ENCODE measurements at places on chromosomes 13 and 19. TPM values are rescaled to one million over a fixed set of nuclear protein-coding genes. Genes with fewer than 3 reads are reported as not detected.

The OR7G1 gene
- polyA plus RNA-seq = not detected

GRCh38 chr13:44912278-44913016, 76.8 kb downstream of the NUFIP1 start:
- no peak for DNase-seq

DNA sequence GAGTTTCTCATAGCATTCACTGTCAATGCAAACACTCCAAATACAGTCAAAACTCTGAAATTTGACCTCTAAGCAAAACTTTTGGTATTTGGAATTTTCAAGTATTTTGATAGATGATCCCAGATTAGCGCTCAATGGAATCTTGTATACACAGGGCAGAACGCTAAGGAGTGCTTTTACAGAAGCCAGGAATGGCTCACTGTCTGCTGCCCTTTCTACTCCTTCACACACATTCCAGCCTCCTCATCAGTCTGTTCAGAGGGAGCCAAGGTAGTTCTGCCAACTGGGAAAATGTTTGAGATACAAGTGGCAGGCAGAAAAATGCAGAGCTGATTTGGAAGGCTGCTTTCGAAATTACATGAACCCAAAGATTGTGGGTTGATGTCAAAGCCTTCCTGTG, 4.4 kb upstream of the STARD13 start:
- DNase-seq = no peak

DNA sequence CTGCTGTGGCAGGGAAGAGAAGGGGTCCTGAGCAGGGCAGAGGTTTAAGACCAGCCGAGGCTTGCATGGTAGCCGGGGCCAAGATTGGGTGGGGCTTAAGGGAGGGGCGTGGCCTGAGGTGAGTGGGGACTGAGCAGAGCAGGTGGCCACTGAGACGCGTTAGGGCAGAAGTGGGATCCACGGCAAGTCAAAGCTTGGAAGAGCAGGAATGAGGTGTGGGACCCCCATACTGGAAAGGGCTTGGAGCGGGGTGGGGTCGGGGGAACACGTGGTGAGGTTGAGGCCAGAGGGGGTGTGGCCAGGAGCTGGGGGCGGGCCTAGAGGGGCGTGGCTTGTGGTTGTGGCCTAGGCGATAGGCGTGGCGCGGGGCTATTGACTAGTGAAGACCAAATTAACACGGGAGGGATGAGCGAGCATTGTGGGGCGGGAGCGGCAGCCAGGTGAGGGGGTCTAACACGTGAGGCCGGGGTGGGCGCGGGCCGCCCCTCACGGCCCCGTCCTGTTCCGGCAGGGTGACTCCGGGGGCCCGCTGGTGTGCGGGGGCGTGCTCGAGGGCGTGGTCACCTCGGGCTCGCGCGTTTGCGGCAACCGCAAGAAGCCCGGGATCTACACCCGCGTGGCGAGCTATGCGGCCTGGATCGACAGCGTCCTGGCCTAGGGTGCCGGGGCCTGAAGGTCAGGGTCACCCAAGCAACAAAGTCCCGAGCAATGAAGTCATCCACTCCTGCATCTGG, 3.3 kb downstream of the CFD start:
- DNase-seq = no peak

DNA sequence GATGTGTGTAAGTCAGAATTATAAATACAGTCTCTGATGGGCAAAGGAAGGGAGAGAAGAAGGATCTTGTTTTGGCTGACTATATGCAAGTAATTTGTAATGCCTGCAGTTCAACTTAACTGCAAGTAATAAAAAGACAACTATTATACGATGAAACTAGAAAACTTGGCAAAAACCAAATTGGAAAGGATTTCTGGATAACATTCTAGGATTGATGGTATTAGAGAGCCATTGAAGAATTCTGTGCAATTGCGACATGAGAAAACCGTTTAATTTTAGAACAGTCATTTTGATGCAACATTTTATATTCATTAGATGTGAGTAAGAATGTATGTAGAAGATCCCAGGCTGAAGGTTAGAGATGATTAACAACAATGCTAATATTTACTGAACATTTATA, 1334.1 kb downstream of the EFNB2 start:
- no peak for DNase-seq

The CD70 gene
- not detected for polyA plus RNA-seq

DNA sequence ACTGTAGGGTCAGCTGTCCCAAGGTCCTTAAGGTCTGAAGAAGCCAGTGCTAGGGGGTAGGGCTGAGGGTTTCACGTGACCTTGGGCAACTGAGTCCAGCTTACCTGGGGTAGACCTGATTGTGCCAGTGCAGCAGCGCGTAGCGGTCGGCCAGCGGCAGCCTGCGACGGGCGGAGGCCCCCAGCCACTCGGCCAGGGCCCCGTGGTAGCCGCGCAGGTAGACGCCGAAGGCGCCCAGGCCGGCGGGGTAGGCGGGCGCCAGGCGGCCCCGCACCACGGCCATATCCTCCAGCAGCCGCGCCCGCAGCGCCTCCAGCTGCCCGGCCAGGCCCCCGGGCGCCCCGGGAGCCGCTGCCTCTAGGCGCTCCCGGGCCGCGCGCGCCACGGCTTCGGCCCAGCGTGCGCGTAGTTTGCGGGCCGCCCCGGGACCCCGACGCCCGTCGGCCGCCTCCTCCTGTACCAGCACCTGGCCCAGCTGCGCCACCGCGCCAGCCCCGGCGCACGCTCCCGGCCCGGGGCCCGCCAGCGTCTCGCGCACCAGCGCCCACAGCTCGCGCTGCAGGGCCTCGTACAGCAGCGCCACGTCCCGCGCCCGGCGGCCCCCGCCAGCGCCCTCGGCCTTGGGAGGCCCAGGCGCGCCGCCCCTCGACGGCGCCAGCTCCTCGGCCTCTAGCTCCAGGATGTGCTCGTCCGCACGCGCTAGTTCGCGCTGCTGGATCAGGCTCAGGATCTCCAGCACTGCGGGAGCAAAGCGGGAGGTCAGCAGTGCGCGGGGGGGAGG, 10.9 kb downstream of the EXOC3L2 start:
- no peak for DNase-seq

DNA sequence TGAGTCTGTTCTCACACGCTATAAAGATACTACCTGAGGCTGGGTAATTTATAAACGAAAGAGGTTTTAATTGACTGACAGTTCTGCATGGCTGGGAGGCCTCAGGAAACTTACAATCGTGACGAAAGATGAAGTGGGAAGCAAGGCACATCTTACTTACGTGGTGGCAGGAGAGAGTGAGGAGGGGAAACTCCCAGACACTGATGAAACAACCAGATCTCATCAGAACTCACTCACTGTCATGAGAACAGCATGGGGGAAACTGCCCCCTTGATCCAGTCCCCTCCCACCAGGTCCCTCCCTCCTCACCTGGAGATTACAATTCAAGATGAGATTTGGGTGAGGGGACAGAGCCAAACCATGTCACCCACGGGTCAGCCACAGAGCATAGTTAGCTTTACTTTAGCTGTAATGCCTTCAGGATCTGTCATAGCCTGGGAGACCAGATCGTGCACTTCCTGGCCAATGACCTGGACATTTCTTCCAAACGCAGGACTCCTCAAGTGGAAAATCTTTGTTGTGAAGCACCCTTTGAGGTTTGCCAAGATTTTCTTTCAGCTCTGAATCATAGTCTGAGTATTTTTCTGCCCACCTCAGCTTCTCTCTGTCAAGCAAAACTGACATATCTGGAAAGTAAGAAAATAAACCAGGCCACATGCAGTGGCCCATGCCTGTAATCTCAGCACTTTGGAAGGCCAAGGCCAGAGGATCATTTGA, 25.2 kb upstream of the HIF3A start:
- no peak for DNase-seq

DNA sequence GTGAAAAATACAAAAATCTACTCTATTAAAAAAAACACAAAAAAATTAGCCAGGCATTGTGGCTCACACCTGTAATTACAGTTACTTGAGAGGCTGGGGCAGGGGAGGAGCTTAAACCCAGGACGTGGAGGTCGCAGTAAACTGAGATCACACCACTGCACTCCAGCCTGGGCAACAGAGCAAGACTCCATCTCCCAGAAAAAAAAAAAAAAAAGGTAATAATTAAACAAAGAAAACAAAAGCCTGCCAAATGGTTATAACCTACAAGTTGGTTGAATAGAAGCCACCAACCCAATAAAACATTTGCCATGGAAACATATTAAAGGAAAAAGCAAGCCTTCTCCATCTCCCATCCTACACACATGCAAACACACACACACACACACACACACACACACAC, 255.2 kb downstream of the ITGBL1 start:
- no peak for DNase-seq

The SPIB gene
- 0.20 TPM for polyA plus RNA-seq

DNA sequence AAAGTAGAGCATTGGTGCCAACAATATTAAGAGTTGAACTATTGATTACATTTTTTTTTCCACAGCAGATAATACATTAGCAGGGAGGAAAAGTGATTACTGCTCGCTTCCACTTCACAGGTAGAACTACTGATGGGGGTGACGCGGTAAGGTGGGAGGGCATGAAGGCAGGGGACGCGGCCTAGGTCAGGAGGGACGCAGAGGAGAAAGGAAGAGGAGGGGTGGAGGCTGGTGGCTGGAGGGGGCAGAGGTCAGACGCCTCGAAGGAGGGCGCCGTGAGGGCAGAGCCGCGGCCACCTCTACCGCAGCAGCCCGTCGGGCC, 287 bp upstream of the B3GLCT start:
- DNase-seq = no peak

GRCh38 chr13:96781141-96781540, 213.1 kb downstream of the OXGR1 start:
- no peak for DNase-seq

- DNase-seq = no peak
Observed at GRCh38 chr13:35874704-35875103, 256.5 kb downstream of the DCLK1 start.

- no peak for DNase-seq
Observed at GRCh38 chr13:38121267-38121666, 228.4 kb upstream of the UFM1 start.

- DNase-seq = no peak
Observed at GRCh38 chr13:64867856-64868255, 2362.3 kb downstream of the PCDH9 start.

The RHPN2 gene
- 1.8 TPM for polyA plus RNA-seq

The LACC1 gene
- polyA plus RNA-seq = 4.9 TPM

DNA sequence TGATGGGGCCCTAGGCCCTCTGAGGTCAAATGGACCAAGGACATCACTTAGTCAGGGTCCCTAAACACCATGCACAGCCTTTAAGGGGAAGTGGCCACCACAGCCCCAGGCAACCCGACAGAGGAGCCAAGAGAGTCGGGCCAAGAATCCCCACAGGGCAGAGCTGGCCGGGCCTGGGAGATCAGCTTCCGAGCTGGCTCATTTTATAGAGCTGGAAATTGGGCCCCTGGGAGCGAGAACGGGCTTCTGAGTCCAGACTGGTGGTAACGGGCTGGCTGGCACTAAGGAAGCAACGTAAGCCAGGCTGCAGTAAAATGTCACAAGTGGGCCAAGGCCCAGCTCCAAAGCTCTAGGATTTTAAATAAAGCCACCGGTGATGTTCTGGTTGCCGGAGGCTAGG, 51.1 kb downstream of the HSPH1 start:
- no peak for DNase-seq

All from urinary bladder (tissue), 4 donors.